ENCODE measurements at places on chromosomes 12 and 14. TPM values are rescaled to one million over a fixed set of nuclear protein-coding genes. Genes with fewer than 3 reads are reported as not detected.

The P2RX2 gene
- not detected for total RNA-seq

The DRAM1 gene
- 13.2 TPM for total RNA-seq

The AQP6 gene
- not detected for total RNA-seq

The NKX2-8 gene
- not detected for total RNA-seq

The DHRS2 gene
- total RNA-seq, result 1.2 TPM

The FAM186B gene
- 0.06 TPM for total RNA-seq

The LRP1-AS gene
- total RNA-seq, result not detected

The TMPRSS12 gene
- total RNA-seq, result not detected

The PRH1 gene
- 6.9 TPM for total RNA-seq

The LRRK2 gene
- 0.11 TPM for total RNA-seq

The RDH16 gene
- total RNA-seq, result 0.05 TPM

The TAS2R9 gene
- total RNA-seq, result not detected

The COX8C gene
- not detected for total RNA-seq

The KITLG gene
- 3.1 TPM for total RNA-seq

The RILPL2 gene
- total RNA-seq, result 1.3 TPM

The STXBP6 gene
- 6.4 TPM for total RNA-seq

The RHOJ gene
- 0.32 TPM for total RNA-seq

The HAL gene
- total RNA-seq, result 0.18 TPM

The PTHLH gene
- 4.4 TPM for total RNA-seq

The BEGAIN gene
- total RNA-seq, result not detected

The GDF3 gene
- total RNA-seq, result not detected
